Activated effector memory CD4-positive, alpha-beta T cell treated with Interleukin-2 at 50 U/mL for 16 hours (primary cell): ENCODE measurements at places on chromosomes 3 and 15.

DNA sequence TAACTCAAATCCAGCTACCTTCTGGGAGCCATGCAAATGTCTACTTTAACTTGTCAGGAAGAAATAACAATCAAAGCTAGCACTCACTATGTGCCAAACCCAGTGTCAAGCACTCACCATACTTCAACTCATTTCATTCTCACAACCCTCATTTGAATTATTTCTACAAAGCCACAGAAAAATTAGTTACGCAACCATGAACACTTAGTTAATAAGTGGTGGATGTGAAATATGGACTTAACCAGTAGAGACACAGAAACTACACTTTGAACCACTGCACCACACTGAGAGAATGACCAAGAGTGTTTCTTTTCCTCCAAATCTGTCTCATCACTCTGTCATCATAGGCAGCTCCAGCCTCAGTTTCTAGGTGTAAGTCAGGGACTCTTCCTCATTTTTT, 91.0 kb upstream of the MBNL1 start:
- DNase-seq = no peak

DNA sequence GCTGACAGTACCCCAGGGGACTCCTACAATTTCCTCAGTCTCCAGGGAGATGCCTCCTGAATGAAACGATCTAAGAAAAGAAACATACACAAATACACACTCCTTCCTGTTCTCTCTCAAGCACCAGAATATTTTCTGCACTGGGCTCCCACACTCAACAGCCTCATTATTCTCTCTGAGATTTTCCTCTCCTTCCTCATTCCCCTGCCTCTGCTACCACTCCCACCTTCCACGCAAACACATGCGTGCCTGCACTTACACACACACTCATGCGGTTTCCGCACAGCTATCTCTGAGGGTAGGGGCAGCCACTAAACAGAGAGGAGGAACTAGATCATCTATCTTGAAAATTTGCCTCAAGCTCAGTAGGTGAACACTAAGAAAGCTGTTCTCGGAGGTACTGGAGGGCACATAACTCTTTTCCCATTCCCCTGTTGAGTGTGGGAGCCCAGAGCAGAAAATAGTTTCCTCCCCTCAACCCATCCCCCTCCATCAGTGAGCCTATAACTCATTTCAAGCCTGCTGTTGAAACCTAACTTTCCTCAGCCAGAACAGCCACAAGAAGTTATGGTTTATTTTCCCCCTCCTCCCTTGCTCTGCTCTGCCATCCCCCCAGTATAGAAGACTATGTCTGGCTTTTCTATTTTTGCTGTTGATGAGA, 30.5 kb upstream of the TIPARP start:
- DNase-seq = peak; percentile 23

GRCh38 chr3:16807391-16807790, 77.4 kb upstream of the PLCL2 start:
- no peak for DNase-seq

- DNase-seq = no peak
These were observed 5.1 kb downstream of the NLGN1 start for GRCh38 chr3:173402656-173403055.

DNA sequence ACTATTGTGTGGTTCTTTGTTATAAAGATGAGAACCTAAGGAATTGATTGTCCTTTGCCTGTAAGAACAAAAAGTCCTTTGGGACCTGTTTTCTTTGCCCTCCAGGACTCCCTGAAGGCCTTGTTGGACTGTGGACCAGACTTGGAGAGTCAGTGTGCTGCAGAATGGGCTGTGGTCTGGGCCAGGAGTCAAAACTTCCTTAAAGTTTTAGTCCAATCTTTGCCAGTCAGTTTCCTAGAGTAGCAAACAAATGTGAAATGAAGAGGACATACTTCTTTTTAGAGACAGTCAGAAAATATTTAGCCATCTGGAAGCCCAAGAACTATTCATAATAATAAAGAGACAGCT, 45.4 kb downstream of the PDE8A start:
- no peak for DNase-seq

- no peak for DNase-seq
These were observed 775 bp downstream of the ARNT2 start for GRCh38 chr15:80404761-80405553.

GRCh38 chr3:26345613-26346012, 277.0 kb upstream of the LRRC3B start:
- DNase-seq = no peak

- DNase-seq = peak; percentile 22
These were observed 7.6 kb downstream of the ULK3 start for GRCh38 chr15:74835312-74835823.

DNA sequence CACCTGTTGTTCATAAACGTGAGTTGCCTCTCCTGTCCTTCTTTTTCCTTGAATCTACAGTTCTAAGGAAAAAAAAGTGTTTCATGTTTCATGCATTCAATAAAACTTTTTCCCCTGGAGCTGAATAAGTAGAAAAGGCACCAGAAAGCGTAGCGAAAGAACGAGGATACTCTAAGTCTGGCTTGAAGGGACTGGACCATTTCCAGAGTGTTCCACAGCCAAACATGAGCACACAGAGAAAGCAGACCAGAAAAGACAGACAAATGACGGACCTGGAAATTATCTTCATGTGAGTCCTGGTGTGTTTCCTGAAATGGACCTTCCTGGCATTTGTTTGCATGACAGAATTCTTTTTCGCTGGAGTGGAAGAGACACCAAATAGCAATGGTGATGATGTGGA, 204.7 kb downstream of the SV2B start:
- DNase-seq = no peak

DNA sequence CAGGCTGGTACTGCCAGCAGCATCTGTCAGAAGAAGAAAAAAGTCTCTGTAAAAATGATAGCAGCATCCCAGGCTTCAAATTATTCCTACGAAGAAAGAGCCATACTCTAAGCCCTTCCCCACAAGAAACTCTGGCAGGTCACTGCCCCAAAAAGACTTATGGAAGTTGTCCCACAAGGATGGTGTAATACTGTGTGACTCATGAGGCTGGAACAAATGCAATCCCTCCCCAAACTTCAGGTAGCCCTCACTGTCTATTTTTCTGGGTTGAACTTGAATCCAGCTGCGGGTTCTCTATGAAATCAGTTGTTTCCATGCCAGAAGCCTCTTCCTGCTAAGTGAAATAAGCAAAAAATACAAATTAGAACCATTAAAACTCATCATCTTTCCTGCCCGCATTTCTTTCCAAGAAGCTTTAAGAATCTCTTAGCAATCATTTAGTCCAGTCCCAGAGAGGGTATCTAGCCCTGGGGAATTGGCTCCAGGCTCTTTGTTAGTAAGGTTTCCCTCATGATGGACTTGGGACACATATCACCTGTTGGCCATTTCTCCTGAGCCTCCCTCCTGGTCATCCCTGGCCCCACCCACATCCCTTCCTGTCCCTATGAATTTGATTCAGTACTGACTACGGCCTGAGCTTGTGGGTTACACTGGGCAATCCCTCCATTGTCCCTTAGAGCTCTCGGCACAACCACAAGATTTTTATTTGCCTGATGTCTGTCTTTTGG, 51.7 kb downstream of the FAM174B start:
- no peak for DNase-seq

- DNase-seq = no peak
These were observed 123.4 kb downstream of the ATP10A start for GRCh38 chr15:25739687-25740121.

- DNase-seq = no peak
These were observed 235.4 kb downstream of the FMN1 start for GRCh38 chr15:32959077-32959476.

DNA sequence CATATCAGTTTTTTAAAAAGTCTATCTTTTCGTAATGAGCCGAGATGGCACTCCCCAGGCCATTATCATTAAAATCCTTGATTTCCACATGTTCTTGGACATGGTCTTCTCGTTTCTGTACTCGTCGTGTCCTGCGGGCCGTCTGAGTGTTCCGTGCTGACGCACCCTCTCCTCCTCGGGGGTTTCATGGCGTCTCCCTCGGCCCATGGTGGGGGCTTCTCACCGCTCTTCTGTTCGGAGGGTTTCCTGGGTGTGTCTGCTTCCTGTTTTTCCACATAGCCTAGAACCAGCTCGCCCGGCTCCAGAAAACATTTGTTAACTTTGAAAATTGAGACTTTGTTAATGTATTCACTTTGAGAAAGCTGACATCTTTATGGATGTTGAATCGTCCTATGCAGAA, 92.7 kb downstream of the VGLL4 start:
- no peak for DNase-seq

- no peak for DNase-seq
These were observed 168.1 kb upstream of the LRRN1 start for GRCh38 chr3:3631114-3631513.

DNA sequence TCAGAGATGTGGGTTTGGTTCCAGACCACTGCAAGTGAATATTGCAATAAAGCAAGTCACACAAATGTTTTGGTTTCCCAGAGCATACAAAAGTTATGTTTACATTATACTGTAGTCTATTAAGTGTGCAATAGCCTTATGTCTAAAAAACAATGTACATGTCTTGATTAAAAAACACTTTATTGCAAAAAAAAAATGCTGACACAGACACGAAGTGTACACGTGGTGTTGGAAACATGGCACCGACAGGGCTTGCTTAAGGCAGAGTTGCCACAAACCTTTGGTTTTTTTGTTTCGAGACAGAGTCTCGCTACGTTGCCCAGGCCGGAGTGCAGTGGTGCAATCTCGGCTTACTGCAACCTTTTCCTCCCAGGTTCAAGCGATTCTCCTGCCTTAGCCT, 50.1 kb downstream of the RAB11A start:
- no peak for DNase-seq

GRCh38 chr15:70299931-70300869, 202.5 kb upstream of the TLE3 start:
- DNase-seq = peak; percentile 66

DNA sequence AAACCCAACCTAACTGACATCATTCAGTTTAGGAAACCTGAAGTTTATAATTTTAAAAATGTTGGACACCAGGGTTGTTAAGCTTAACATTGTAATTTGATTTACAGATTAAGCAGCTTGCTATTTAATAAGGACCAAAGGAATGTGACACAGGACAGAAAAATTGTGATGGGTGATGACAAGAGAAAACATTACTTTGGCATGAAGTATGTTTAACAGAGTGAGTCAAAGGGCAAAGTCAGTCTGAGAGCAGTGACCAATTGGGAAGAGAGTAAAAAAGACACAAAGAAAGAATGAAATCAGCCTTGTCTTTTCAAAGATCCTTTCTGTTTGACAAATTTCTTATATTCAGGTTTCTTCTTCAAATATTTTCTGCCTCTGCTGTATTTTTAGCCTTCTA, 1301.6 kb downstream of the SI start:
- no peak for DNase-seq

DNA sequence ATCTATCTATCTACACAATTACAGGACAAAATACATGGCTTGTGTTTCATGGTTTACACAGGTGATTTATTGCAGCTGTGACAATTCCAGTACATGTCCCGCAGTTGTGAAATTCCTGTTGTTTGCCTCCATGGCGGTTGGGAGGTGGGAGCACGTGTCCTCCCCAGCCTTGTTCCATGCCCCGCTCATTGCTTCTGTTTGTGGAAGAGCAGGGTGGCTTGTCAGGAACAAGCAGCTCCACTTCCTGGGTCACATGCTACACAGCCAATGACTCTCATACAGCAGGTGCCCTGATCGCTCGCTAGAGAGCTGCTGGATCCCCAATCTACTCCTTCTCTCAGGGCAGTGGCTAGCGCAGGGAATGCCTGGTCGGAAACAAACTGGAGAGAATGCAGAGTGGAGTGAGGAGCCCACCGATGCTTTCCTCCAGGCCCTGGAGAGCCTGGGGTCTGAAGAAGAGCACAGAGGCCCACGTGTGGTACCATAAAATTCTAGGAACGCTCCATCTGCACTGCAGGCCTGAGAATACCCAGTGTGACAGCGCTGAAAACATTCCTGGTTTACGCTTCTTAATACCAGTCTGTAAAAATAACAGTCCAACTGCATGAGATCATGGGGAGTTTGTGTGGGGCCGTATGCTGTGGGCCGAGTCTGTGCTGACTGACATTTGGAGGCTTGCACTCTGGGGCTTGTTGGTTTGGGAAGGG, 270.6 kb upstream of the RGMA start:
- DNase-seq = no peak

GRCh38 chr15:45657254-45657653, 22.4 kb downstream of the SQOR start:
- DNase-seq = no peak

DNA sequence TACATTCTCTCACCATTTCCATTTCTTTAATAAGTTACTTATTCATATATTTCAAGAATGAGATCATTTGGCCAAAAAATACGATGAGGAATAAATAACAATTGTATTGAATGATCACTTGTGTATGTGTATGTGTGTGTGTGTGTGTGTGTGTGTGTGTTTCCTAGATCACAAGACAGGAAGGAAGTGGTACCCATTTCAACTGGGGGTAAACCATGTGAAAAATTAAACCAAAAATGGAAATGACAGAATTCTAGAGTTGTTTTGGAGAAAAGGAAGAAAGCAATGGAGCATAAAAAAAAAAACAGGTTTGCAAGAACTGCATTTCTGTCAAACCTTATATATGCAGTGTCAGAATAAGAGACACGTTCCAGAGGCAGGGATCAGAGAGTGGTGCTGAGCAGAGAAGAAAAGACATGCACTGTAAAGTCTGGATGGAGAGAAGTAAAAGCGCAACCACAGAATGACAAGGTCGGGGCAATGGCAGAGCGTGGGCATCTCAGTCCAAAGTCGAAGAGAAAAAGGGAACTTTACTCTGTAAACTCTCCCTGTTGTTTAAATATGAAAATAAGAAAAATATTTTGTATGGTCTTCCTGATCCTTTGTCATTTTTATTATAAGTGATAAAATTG, 75.5 kb downstream of the PEX5L start:
- no peak for DNase-seq

GRCh38 chr15:47610736-47611135, 106.6 kb upstream of the SEMA6D start:
- DNase-seq = no peak

DNA sequence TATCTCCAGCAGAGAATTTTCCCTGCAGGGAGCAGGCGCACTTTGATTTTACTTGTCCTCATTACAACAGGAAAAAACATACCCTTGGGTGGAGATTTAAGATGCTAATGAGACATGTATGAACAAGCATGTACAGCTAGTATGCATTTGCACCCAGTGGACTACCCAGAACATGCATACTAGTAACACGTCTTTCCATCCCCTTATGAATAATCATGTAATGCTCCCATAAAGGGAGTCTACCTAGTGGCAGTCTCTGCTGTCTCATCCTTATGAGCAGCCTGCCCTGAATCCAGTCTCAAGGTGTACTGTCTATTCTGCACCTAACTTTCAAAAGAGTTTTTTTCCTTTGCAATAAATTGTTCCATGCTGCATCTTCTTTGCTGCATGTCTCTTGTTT, 1222.0 kb downstream of the ROBO1 start:
- no peak for DNase-seq

- no peak for DNase-seq
These were observed 810 bp upstream of the MEF2A start for GRCh38 chr15:99565049-99565298.
